Stimulated activated CD8-positive, alpha-beta memory T cell treated with anti-CD3 and anti-CD28 coated beads, Interleukin-15, amount 100 ng/mL, for 4 hours (primary cell): ENCODE measurements at places on chromosomes 7 and 10.

DNA sequence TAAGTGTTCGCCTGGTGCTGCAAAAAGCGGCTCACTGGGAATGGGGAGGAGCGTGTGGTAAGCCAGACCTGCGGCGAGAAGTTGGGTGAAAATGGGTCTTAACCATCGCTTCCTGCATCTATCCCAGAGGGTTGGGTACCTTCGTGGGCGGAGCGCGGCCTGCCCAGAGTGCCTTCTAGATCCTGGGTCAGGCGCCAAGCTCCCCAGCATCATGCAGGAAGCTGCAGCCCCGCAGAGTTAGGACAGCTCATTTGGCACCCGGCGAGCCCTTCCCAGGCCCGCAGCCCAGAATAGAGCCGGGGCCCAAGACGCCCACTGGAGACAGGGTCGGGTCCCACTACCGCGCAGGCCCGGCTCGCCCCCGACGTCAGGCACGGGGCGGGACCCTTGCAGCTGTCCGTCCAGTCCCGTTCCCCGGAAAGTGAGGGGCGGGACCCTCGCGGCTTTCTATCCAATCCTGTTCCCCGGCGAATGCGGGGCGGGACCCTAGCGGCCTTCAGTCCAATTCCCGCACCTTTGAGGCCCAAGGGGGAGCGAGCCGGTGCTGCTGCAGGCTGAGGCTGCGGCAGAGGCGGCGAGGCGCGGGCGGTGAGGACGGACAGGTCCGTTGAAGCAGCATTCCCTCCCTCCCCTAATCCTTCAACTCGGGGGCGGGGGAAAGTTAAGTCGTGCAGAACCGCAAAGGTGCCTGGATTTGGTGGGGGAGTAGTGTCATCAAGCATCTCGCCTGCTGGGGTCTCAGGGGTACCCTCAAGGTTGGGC lies at the start of gene CROT:
CROT (plus strand) TSS at position 499 of the 762 bp plus-strand sequence. CDS start 3,405 bp downstream, outside the sequence.
- peak; percentile 86 for DNase-seq

- no peak for DNase-seq
Observed at GRCh38 chr10:47176206-47176902, 123.6 kb upstream of the GDF10 start.

DNA sequence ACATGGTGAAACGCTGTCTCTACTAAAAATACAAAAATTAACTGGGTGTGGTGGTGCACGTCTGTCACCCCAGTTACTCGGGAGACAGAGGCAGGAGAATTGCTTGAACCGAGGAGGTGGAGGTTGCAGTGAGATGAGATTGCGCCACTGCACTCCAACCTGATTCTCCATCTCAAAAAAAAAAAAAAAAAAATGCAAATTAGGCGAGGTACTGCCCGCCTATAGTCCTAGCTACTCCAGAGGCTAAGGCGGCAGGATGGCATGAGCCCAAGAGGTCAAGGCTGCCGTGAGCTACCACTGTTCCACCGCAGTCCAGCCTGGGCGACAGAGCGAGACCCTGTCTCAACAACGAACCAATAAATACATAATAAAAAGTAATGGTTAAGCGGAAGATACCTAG lies 1.1 kb upstream of the EIF4H start:
- DNase-seq, result no peak

DNA sequence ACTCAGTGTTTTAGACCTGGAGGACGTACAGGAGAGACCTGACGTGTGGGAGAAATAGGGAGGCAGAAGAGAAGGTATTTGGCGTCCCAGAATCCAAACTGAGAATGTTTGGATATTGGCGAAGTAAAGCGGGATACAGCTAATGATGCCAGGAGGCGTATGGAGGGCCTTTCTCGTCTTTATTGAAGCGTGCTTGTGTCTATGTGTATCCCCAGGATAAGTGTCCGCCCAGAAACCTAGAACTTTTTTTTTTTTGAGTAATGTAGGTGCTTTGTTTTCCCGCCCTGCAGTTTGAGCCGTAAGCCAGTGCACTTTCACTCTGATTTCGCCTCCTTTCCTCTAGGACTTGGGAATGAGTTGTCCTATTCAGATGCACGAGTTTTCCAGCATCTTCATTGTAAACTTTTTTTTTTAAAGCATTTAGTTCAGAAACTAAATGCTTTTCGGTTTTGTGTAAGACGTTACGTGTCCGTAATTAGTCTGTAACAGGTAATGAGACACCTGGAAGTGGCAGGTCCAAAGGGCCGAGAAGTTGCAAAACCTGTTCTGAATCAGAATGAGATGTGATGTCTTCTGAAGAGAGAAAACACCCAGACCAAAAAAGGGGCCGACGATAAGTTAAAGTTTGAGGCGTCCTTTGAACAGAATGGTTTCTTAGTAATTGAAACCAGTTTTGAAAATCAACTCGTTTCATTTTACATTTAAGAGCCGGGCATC lies 746 bp downstream of the ARL5B start:
- no peak for DNase-seq

- DNase-seq, result no peak
Observed at GRCh38 chr7:109893231-109893630, 1197.7 kb upstream of the LRRN3 start.

- no peak for DNase-seq
Observed at GRCh38 chr10:70832852-70833528, 17.2 kb downstream of the SGPL1 start.

DNA sequence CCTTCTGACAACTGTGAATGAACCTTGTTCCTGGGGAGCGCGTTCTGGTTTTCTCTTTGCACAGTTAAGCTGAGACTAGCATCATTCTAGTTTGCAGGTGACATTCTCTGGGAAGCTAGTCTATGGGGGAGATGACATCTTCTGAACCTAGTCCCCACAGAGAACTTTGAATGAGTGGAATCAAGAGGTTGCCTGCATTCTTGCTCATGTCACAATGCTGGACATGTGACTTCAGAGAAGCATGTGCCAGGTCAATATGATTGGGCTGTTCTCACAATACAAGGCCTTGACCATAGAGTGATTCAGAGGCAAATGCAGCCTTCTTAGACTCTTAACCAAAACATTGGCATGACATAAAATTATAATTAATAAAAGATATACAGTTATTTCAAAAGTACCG lies 22.1 kb downstream of the KLLN start:
- no peak for DNase-seq

DNA sequence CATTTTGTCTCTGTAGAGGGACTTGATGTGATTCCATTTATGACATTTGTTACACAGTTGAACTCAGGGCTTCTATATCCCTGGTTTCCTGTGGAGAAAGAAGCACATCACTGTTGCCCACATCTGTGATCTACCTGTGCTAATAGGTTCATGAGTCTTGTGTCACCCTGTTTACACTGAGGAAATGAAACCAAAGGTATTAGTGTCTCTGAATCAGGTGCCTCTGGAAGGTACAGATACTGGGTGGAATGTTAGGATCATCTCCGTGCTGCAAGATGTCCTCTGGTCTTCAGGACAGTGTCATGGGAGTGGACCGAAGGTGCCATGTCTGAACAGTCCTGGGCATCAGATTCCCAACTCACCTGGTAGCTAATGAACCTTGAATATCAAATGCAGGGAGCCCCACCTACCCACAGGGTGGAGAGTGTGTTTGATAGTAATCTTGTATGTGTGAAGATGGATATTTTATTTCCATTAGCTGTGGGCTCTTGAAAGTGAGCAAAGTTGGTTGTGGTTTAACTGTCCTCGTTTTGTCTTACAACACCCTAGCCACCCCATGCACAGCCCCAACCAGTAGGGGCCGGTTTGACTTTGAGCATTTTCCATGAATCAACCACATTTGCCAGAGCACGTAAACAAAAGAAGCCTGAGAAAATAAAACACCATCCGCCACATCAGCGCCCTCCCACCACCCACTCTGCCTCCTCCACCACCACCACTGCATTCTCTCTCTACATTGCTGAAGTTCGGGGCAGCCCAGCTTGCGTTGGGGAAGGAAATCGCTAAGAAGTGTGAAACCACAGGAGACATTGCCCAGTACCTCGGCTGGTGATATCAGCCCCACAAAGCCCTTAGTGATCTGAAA lies 40.7 kb downstream of the TARP start:
- DNase-seq, result peak; percentile 70

DNA sequence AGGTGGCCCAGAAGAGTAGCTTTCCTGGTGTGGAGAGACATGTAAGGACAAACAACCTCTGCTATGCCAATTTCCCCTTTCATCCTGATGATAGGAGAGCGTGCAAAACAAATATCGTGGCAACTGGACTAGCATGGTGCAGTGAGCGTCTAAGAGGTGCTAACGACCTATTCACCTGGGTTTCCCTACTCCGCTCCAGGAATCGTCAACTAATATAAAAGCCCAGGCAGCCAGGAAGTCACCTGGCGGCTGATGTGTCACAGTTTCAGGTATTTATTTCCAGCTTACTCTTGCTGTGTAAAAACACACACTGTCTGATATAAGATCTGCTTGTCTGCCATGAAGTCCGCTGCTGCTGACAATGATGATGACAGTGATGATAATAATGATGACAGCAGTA lies 56.5 kb upstream of the EFCAB10 start:
- DNase-seq, result no peak

DNA sequence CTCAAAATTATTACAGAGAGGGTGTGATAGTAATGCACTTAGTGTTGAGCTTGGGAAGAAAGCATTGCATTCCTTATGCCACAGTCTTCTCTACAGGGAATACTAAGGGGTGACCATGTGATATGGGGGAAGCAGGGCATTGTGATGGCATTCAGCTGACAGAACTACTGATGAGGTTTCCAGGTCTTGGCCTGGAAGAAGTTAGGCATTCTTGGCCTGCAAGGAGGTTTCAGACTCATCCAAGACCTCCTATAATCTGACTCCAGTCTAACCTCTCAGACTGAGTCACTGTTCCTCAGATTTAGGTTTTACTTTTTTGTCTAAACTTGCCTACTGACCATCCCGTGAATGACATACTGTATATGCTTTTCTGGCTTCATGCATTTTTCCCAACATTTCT lies 7.9 kb downstream of the STMP1 start:
- DNase-seq, result no peak

DNA sequence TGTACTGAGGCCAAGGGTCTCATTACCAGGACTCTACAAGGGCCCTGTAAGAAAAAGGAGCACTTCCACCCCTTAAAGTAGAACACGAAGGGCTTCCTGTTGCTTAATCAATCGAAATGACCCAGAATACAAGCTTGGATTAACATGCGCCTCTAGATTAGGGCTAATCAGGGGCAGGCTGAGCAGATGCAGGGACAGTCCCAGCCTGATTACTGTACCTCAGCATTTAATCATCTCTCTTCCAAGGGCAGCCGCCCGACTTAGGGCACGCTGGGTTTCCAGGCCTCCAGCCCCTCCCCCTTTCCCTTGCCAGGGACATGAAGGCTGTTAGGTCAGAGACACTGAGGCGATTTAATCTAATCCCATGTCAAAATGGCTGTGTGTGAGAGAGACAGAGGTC lies 138.6 kb downstream of the NRF1 start:
- DNase-seq, result no peak

- no peak for DNase-seq
Observed at GRCh38 chr7:106824458-106824857, 40.6 kb upstream of the PIK3CG start.

DNA sequence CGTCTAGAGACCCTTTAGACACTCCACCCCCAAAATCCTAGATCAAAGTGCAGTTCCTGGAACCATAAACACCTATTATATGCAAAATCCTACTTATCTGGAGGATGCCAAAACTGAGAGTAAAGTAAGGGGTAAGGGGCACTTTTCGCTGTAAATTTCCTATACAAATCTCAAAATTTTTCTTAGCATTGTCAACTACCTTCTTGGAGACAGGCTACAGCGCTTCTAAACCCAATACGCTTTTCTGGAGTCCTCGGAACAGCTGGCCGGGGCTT lies 10.4 kb downstream of the TWIST1 start:
- DNase-seq, result no peak

- no peak for DNase-seq
Observed at GRCh38 chr7:149770728-149771636, 2.4 kb downstream of the ZNF467 start.

DNA sequence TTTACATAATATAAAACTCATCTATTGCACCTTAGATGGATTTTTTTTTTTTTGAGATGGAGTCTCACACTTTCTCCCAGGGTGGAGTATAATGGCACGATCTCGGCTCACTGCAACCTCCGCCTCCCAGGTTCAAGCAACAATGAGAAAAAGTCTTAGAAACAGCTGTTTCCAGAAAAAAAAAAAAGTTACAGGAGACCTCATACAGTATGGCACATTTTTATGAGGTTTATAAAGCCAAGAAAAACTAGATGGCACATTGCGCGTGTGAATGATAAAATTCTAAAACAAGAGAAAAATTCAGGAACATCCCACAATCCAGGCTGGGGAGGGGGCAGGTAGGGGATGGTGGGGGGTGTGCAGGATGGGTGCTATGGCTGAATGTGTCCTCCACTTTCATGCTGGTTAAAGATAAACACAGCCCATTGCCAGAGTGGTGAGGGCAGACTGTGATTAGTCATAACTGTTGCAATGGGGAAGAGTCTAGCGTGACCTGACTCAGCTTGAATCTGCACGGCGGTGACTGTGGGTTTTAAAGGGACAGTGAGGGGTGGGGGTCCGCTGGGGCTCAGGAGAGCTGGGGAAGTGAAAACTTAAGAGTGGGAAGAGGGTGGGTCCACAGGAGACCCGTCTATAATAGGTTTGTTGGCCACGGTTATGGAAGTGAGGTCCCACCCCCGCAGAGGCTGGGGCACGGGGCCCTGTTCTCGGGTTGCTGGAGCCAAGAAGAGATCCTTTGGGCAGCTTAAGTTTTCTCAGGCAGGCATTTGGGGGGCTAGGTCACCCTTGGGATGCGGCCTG lies 11.9 kb upstream of the LRRC27 start:
- no peak for DNase-seq

DNA sequence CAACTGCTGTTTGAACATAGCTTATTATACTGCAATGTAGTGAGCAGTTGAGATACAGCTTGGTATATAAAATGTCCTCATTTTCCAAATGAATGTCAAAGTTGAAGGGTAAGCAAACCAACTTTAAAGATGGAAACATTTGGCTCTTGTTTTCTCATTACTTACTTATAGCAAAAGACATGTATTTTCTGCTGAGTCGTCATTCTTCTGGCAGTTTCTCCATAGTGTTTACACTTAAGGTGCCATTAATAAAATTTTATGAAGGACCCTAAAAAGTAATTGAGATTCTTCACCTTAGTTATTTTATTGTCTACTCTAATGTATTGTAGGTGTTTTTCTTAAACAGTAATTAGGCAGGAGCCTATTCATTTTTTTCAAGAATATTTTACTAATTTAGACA lies 68.6 kb downstream of the INSYN2A start:
- DNase-seq, result no peak

DNA sequence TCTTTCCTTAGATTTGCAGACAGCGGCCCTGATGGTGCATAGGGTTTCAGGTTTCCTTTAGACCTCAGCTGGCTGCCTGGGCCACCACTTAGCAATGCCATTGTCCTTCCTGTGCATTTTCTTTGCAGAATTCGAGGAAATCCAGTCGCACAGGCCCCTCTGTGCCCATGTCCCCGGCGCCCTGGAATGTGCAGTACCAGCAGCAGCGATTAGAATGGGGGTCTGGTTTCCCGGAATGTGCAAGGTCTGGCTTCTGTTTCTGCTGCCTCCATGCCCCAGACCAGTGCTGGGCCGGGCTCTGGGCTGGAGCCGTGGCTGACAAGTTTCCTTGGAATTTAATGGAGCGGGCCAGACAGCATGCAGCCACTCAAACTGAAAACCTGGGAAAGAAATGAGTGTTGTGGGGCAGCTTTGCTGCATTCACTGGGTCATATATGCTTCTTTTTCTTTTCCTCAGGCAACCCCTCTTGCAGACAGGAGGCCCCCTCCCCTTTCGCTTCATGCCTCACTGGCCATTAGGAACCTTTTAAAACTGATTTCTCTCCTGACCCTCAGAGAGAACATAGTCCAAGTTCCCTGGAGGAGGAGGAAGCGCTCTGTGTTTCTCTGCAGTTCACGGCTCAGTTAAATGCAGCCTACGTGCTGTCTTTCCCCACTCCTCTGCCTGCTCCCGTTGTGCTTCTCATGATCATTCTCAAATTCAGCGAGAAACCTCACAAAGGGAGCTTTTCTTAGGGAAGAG lies 14.4 kb downstream of the HTRA1 start:
- DNase-seq, result no peak
